Stimulated activated CD4-positive, alpha-beta T cell treated with anti-CD3 and anti-CD28 coated beads, Interleukin-2, amount 100 ng/mL, for 24 hours (primary cell): ENCODE measurements at places on chromosomes 6 and 20.

DNA sequence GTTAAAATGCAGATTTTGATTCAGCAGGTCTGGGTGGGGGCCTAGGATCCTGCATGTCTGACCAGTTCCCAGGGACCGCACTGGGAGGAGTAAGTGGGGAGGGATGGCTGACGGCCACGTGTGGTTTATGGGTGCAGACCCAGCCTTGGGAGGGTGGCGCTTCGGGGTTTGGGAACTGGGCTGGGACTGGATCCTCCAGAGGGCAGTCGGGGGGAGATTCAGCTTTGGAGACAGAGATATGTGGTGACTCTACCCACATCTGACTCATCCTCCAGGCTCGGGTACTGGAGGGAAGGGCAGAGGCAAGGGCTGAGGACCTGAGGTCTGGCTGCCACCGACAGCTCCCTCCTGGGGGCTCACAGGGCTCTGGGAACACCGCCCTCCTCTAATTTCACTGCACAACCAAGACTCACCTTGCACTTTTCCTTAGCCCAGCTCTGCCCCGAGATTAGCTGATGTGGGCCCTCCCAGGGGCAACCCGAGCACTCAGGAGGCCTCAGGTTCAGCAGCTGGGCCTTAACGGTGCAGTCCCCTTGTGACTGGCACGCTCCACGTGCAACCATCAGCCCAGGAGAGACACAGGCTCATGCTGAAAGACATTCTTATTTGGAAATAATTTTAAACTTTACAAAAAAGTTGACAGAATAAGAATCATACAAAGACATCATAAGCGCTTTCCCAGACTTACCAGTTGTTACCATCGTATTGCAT lies 172.8 kb upstream of the PMEPA1 start:
- DNase-seq, result no peak

DNA sequence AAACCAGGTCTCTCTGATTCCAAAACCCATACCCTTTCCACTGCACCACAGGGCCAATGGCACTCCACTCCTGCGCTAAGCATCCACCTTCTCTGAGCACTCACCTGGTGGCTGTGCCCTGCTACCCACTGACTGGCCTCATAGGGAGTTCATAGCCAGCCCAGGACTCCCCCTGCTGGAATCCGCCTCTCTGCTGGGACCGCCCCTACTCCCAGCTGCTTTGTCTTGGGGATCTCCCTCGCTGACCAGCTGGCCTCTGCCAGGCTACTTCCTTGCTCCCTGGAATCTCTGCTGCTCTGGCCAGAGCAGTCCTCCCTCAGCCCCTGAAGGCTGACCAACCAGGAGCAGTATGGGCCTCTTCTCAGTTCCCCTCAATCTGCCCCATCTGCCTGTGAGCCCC lies 129.7 kb downstream of the FAXC start:
- DNase-seq, result no peak

- DNase-seq, result no peak
Observed at GRCh38 chr6:170206317-170206621, 84.6 kb downstream of the DLL1 start.

DNA sequence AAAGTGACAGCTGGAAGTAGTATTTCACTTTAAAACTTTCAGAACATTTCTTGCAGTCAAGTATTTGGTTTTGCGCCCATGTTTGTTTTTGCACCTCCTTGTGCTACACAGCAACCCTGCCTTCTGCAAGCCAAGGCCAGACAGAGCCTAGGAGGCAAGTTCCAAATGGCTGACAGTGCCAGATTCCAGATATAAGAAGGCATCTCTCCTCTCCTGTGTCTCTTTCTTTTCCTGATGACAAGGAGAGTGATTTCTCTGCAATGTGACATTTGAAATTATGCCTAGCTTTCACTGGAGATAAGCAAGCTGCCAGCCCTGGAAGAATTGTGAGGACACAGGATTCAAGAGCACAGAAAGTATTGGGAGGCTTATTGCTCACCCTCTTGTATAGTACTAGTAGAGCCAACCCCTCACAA lies 149.1 kb upstream of the TENT5A start:
- no peak for DNase-seq

- DNase-seq, result no peak
Observed at GRCh38 chr20:52754366-52754765, 217.8 kb upstream of the TSHZ2 start.

- peak; percentile 12 for DNase-seq
Observed at GRCh38 chr6:14316651-14317386, 199.2 kb downstream of the CD83 start.

- no peak for DNase-seq
Observed at GRCh38 chr20:58826271-58826670, 24.4 kb downstream of the GNAS-AS1 start.

DNA sequence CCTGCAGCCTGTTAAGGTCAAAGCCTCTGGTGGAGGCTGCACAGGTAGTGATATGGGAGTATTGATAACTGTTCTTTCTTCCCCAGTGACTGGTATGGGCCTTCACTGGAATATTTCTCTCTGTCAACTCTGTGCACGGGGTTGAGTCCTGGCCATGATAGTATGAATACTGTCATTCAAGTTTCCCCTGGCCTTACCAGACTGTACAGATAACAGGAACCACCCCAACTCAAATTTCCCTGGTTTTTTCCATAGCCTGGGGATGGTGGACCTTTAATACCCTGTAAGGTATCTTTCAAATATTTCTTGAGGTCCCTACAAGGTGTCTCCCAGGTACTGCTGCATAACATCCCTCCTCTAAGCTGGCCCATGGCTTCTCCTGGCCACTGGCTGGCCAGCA lies 51.4 kb upstream of the TNFAIP3 start:
- no peak for DNase-seq

DNA sequence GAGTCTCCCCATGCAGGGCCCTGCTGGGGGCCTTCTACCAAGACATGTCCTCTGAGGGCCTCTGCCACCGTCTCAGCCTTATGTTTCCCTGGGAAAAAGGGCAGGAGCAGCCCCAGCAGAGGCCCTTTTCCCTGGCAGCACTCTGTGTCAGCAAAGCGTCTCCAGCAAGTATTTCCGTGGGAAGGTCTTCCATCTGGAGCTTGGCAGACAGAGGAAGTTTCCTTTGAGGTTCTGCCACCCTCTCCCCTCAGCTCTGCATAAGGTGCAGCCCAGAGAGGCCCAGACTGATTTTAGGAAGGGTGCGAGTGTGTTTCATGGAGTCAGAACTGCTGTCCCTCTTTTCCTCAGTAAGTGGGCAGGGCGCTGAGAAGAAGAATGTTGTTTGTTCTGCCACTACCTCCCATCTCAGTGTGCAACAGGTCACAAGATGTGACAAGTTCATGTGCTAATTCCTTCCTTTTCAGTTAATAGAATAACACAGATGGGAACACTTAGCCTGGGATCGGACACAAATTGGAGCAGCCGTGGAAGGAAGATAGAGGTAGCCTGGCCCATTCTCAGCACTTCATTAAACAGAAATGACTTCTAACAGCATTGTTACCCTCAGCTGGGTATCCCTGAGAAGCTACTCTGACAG lies 784.4 kb downstream of the MAFB start:
- no peak for DNase-seq

DNA sequence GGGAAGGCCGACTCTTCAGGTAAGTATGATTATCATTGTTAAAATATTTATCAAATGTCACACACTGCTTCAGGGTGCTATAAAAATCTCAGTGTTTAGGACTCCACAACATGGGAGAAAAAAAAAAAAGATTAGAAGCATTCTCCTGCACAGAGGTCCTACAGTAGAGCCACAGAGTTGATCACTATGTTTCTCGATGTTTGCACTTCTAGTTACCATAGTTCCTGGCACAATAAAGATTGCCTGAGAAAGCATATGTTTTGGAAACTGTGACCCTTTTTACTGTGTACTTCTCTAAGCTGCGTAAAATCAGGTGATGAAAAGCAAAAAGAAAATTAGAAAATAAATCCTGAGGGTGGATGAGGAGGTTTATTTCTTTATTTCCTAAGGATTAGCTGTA lies 269.9 kb upstream of the SYNCRIP start:
- DNase-seq, result no peak

DNA sequence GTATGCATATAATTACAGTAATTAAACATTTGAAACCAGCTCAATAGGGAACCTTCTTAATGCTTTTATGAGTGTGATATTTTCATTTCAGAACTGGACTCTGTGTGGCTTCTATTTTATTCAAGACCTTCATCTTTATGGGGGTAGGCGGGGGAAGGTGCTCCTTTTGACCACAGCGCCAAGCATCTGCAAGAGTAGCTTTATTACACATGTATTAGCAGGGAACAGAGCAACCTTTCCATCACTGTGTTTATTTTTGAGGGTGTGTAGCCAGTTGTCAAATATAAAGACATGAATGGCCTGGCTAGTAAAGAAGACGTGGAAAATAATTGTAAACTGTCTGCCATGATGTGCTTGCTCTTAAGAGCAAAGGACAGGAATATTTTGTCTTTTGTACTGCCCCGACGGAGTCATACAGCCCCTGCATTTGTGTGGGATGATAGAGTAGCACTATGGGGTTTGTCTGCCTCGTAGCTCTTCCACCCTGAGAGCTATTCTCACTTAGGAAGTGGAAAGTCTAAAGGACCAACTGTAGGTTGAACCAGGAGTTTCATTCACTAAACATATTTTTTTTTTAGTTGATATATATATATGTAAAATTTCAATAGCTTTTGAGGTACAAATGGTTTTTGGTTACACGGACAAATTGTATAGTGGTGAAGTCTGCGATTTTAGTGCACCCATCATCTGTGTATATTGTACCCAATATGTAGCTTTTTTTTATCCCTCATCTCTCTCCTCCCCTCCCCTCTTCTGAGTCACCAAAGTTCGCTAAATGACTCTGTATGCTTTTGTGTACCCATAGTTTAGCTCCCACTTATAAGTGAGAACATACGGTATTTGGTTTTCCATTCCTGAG lies 91.2 kb downstream of the CARMIL1 start:
- DNase-seq, result peak; percentile 23

DNA sequence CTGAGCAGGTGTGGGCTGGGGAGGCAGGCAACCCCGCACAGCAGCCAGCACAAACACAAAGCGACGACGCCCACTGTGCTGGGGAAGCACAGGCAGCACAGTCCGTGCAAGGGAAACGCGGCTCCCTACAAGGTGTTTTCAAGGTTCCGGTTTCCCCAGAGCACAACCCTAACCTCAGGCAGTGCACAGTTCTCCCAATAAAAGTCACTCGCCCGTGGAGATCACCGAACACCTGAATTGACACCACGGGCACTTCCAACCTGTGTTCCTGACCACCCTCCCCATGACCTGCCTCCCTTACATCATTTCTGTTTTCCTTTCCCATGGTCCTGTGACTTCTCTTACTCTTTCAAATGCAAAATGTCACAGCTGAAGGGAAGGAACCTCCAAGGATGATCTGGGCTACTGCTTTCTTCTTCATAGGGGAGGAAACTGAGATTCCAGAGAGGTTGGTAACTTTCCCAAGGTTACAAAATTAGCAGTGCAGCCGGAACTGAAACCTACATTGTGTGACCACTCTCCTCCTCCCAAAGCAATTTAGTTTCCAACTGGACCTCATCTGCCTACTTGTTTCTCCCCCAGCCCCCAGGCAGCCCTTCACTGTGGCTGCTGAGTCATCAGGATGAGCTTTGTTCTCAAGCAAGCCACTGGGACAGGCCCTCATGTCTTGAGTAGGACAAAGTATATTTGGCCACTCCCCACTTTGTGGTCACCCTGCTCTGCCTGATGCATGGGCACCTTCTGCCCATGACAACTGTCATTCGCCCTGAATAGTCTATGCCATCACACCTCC lies 125.3 kb downstream of the ATXN1 start:
- no peak for DNase-seq

GRCh38 chr20:48380661-48381060 lies 447.1 kb downstream of the PREX1 start:
- DNase-seq, result no peak

GRCh38 chr20:36235892-36236785 lies at the start of gene AAR2:
TSS of gene AAR2 (plus strand) at chr20:36236478. CDS start at chr20:36239869, 3,391 bp downstream.
- peak; percentile 87 for DNase-seq

DNA sequence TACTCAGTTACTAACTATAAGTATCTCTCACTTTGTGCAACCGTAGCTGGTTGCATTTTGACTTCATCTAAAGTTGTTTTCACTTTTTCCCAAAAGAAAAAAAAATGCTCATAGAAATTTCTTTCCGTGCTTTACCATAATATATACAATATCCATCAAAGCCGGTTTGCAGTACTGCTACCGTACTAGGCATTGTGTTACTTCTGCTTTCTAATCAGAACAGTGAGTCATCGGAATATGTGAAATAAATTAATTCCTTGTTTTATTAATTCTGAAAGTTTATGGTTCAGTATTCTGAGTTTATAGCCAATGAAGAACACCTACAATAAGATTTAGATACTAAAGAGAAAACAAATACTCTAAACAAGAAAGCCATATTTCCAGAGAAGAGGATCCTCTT lies 72.5 kb downstream of the TNFRSF21 start:
- DNase-seq, result no peak

- DNase-seq, result no peak
Observed at GRCh38 chr20:1537731-1538058, 19.8 kb downstream of the SIRPD start.

DNA sequence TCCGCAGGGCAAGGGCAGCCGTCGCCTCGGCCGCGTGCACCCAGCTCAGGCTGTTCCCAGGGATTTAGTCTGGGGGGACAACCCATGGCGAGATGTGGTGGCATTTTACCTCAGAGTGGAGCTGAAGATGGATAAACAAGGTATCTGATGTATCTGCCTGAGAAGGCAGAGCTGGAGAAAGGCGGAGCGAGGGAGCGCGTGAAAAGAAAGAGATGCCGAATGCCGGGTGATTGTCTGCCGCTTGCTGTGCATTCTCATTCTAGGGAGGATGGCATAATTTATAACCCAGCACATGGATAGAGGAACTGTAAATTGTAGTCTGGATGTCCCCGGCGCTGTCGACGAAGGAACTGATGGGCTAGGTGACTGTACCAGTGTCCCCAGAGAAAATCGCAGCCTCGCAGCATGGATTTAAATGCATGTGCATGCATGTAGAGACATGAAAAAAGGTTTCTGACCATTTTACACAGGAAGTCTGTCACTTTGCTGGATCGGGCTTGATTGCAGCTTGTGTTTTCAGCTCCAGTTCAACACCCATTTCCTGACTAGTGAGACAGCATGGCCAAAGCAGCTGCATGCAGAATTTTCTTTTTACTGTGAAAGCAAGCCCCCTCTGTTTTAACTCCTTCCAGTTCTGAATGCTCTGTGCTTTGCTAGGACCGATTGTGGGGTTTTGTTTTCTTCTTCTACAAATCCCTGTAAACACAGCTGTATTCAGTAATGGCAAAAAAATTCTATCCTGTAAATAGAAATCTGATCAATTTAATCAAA lies 149.7 kb downstream of the PRL start:
- no peak for DNase-seq

DNA sequence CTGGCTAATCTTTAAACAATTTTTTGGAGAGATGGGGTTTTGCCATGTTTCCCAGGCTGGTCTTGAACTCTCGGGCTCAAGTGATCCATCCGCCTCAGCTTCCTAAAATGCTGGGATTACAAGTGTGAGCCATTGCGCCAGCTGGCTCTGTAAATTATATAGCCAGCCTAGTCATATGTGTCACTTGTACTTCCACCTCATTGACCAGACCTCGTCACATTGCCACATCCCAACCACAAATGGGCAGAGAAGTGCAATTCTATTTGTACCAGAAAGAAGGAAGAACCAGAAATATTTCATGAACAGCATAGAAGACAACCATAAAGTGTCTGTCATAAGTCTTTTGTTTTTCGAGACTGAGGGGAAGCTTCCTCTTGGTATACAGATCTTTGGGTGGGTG lies 304.9 kb upstream of the RNF24 start:
- no peak for DNase-seq

GRCh38 chr20:7770578-7770977 lies 169.7 kb downstream of the HAO1 start:
- no peak for DNase-seq
